ENCODE measurements at places on chromosomes 2 and 18. TPM values are rescaled to one million over a fixed set of nuclear protein-coding genes. Genes with fewer than 3 reads are reported as not detected.

The VRK2 gene
- 27.6 TPM for total RNA-seq

The XDH gene
- not detected for total RNA-seq

The FBXO15 gene
- 0.77 TPM for total RNA-seq

The SPEG gene
- 0.94 TPM for total RNA-seq

The GPR45 gene
- not detected for total RNA-seq

Measured in CD8-positive, alpha-beta memory T cell (primary cell).